T-helper 17 cell (primary cell): ENCODE measurements at places on chromosomes 7 and 10.

DNA sequence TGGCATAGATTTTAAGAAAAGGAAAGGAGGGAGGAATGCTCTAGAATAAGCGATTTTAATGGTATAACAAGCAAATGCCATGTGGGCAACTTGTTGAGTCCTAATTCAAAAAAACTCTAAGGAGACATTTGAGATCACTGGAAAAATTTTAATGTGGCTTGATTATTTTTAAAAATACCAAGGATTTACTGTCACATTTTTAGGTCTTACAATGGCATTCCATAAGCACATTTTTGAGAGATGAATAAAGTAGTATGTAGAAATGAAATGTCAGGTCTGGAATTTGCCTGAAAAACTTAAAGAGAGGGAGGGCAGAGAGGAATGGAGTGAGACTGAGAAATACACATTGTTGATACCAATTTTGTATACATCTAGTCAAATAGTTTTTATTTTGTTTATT, 20.3 kb downstream of the NCAPG2 start:
- no peak for DNase-seq

- no peak for DNase-seq
Measured at GRCh38 chr10:98316170-98316569, 48.2 kb upstream of the LOXL4 start.

GRCh38 chr7:99628471-99629465, 12.0 kb downstream of the ZSCAN25 start:
- no peak for DNase-seq

- no peak for DNase-seq
Measured at GRCh38 chr10:72087392-72087968, 871 bp downstream of the SPOCK2 start.

- DNase-seq = no peak
Measured at GRCh38 chr7:134755422-134756022, 23.9 kb upstream of the CALD1 start.

DNA sequence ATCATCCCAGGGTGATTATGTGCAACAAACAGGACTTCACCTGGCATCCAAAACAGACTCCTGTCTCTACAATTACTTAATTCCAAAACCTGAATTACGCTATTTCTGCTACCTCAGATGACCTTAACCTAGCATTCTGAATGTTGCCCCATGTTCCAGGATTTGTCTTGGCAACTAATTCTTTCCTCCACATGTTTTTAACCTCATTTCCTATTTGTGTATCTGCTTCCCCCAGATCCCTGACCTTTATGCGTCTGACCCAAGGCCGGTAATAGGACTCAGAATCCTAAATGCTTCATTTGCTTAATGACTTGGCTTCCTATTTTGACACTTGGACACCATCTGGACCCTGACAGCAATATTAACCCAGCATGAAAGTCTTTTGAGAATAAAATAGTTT, 8.7 kb upstream of the ING3 start:
- no peak for DNase-seq

DNA sequence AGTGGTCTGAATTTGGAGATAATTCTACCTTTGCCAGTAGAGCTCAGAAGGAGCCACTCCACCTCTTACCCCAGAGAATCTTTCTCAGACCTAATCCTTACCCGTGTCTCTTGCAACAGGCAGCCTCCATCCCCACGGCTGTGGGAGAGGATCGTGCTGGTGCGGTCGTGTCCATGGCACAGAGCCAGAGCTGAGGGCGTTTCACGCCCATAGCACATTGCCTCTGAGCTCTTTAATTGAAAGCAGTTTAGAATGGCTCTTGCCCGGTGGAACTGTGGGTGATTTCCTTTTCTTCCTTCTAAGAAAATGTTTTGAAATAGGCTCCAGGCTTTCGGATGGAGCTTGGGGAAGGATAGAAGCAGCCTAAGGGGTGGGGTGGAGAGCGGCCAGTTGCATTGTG, 41.5 kb downstream of the PRF1 start:
- DNase-seq = no peak

- DNase-seq = no peak
Measured at GRCh38 chr10:14456218-14456869, 125.6 kb upstream of the FRMD4A start.

DNA sequence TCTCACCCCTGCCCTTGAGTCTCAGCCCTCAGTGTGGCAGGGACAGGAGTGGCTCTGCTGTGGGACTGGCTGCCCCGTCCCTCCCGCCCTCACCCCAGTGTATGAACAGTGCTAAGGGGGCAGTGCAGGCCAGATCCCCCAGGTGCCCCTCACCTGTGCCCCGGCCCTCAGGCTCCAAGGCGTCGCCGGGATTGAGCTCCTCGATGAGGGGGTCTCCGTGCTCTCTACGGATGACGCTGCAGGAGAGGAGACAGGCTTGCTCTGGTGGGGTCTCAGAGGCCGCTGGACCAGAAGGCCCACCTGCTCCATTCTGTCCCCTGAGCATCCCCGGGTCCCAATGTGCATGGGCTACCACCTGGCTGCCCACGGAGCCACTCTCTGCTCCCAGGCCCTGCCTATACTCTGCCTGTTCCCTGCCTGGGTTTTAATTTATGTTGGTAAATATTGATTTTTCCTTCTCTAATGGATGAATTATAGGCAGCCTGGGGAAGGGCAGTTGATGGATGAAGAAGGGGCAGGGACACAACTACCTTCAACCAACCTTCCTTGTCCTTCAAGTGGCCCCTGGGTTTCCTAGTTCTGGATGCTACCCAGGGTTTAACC, 47.2 kb downstream of the GOLGA7B start:
- DNase-seq = no peak

DNA sequence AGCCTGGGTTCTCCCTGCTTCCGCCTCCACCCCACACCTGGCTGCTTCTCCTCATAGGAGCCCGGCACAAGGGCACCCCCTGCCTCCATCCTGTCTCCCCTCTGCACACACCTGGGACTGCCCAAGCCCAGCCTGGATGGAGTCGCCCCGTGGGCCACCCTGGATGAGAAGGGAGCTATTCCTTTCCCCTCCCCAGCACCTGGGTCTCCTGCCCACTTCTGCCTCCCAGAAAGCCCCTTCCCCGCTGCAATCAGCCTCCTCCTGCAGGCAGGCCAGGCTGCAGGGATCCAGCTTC, 45.2 kb downstream of the ELFN1 start:
- DNase-seq = no peak

- no peak for DNase-seq
Measured at GRCh38 chr7:28082071-28082470, 98.5 kb downstream of the JAZF1 start.

GRCh38 chr10:20855398-20856038, 41.6 kb downstream of the NEBL start:
- DNase-seq = no peak

DNA sequence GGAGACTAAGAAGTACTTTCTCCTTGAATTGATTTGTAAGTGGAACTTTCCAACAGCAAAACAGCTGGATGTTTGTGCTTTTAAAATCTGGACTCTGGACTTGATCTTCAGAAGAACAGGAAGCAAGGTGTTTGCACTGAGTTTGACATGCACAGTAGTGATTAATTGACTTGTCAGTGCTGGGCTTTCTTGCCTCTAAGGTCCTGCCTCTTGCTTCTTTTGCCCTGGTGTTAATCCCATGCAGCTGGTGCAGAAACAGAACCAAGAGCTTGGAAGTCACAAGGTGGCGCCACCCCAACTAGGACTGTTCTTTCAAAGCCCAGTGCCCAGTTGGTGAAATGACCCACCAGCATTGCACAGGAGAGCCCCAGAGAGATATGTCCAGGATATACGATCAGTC, 66.8 kb upstream of the SEPHS1 start:
- no peak for DNase-seq

DNA sequence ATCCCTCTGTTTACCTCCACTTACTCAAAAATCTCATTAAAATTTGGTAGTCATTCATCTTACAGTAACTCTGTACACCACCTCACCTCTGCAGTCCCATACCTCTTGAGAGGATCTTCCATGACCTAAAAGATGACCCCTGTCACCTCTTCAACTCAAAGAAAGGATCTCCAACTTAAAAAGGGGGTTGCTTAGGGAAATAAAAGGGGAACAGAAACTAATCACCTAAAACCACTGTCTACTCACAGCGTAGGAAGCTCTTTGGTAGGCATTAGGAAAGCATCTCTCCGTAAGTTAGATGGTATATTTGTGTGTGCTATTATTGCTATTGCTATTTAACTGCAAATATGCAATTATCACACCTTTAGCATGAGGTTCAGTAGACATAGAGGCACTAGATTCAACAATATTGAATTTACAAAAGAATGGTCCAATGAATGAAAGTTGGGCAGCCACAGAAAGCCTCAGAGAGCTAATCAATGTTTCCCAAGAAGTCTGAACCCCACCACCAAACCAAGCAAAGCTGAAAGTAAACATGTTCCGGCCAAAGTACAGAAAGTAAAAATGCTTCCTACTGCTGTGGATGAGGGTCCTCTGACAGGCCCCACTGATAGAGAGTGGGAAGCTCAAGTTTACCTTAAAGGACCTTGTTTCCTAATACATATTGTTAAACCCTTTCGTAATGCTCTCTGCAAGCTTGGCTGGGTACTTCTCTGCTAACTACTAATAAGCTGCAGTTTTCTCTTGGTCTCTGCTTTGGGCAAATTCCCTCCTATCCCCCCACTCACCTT, 105.8 kb downstream of the GRM8 start:
- DNase-seq = no peak

DNA sequence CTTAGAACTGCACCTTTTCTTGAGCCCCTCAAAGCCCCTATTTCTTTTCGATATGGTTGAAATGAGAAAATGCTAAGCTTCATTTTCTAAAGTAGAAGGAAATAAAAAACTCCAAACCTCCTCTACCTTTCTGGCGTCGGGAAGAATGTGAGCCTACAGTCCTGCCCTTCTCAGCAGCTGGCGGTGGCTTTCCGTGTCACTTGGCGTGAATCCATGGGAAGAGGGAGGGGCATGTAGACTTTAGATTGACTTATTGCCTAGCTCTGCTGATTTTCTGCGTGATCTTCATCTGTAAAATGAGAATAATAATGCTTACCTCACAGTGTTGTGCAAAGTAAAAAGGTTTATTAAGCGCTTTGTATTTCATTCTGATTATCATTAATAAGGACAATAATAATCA, 35.0 kb downstream of the PRR15 start:
- DNase-seq = no peak

DNA sequence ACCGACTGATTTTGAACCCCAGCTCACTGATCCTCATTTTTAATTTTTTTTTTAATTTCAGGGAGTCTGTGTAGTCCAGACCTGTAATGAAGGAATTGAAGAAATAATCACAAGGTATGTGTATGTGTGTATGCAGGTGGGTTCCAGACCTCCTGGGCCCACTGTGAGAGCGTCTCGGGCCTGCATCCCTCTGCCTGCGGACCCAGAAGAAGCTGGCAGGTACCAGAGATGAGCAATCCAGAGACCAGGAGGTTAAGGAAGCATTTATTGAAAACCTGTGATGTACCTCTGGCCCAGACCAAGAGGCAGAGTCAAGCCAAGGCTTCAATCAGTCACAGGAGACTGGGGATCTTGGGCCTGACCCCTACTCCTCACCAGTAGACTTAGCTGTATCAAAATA, 10.8 kb downstream of the SYCE1 start:
- no peak for DNase-seq

DNA sequence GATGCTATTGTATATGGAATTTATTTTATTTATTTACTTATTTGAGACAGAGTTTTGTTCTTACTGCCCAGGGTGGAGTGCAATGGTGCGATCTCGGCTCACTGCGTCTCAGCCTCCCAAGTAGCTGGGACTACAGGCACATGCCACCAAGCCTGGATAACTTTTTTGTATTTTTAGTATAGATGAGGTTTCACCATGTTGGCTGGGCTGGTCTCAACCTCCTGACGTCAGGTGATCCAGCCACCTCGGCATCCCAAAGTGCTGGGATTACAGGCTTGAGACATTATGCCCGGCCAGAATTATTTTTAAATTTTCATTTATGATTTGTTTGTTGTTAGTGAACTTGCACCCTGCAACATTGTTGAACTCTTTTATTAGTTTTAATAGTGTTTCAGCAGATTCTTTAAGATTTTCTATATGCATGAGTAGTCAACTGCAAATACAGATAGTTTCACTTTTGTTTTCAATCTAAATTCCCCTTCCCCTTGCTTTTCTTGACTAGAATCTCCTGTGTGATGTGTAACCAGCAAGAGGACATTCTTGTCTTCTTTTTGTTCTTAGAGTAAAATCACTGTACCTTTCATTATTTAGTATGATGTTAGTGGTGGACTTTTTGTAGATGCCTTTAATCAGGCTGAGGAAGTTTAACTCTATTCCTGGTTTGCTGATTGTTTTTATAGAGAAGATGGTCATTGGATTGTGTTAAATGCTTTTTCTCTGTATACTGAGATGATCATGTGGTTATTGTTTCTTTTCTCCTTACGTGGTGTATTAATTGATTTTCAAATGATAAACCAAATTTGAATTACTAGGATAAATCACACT, 27.8 kb downstream of the ZNF33A start:
- no peak for DNase-seq

- no peak for DNase-seq
Measured at GRCh38 chr10:77034795-77035194, 602.8 kb downstream of the KCNMA1 start.

GRCh38 chr7:140159497-140159896, 17.3 kb downstream of the KDM7A start:
- DNase-seq = no peak

GRCh38 chr7:17447728-17448478, 149.5 kb downstream of the AHR start:
- DNase-seq = no peak

- no peak for DNase-seq
Measured at GRCh38 chr7:122629412-122629953, 69.4 kb downstream of the RNF133 start.

DNA sequence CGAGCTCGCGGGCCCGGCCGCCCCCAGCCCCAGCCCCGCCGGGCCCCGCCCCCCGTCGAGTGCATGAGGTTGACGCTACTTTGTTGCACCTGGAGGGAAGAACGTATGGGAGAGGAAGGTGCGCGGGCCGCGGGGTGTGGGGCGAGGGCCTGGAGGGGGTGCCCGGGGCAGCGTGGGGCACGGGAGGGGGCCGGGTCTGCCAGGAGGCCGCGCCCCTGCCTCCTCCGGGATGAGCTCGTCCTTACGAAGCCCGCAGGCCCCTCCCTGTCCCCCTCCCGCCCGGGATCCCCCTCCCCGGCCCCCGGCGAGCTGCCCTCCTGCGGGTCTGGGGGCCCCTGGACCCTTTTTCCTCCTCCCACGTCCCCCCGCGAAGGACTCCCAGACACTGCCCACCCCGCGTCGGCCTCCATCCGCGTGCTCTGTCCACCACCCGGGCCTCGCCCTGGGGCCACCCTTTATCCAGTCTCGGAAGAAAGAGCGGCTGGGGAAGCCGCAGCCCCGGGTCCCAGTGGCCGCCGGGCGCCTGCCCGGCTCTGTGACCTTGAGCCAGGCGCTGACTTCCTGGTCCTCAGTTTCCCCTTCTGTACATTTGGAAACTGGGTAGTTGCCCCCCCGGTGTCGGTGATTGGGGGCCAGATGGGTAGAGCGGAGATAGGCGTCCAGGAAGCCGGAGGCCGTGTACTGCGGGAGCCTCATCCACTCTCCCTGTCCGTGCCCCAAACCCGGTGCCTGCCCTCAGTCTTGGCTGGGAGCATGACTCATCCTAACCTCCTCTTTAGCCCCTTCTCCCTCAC, 521 bp downstream of the LIMK1 start:
- no peak for DNase-seq

- no peak for DNase-seq
Measured at GRCh38 chr10:44500451-44500850, 115.6 kb upstream of the CXCL12 start.
